ENCODE measurements at places on chromosomes 7 and 10.

GRCh38 chr10:92567952-92568600 lies 5.8 kb downstream of the IDE start:
- no peak for DNase-seq

GRCh38 chr10:44459671-44460070 lies 74.8 kb upstream of the CXCL12 start:
- DNase-seq: no peak

DNA sequence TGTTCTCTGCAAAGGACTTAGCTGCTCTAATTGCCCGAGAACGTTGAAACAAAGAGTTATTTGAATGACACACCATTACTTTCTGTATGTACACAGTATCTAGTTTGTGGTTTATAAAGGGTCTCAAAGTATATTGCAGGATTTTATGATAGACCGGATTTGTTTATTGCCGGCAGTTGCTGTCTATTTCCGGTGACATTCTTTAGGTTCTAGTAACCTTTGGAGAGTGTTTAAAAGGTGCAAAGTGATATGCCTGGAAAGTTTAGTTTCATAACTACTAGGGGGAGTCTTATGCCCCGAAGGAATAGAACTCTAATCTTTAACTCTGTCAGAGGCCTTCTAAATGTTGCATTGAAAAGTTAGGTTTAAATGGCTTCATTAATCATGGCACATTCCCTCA lies 63.8 kb downstream of the PAPSS2 start:
- no peak for DNase-seq

DNA sequence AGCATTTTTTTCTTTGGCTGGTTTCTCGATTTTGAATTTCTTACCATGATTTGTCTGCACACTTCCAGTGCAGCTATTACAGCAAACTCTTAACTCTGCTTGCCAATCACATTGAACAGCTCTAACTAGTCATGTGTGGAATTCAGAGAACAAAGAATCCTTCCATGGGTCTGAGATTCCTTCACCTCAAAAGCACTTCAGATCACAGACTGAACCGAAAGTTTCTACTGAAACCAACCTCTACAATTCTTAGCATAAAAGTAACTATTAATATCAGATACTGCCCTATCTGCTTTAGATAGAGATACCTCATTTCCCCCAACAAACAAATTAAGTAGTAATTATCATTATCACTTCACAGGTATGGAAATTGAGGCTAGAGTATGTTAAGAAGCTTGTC lies 56.5 kb upstream of the SP4 start:
- no peak for DNase-seq

All from midbrain (tissue), 1 donor.